ENCODE measurements at places on chromosomes 3 and 15.

- DNase-seq = no peak
Measured at GRCh38 chr15:57284535-57284934, 91.8 kb upstream of the CGNL1 start.

GRCh38 chr15:75947092-75947491 is 43.4 kb downstream of the FBXO22 start:
- DNase-seq = no peak

DNA sequence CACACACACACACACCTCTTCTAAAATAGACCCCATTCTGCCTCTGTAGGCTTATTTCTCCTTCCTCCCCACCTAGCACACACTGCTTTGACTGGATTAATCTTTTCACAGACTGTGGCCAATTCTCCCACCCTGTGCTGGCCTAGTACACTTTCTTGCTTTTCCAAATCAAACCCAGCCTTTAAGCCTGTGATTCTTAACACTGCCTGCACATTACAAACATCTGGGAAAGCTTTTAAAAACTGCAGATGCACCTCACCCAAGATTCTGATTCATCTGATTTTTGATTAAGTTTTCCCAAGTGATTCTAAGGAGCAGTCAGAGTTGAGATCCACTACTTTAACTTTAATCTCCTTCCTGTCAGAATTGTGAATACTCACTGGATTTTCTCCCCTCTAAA is 12.8 kb downstream of the CSNK1G1 start:
- no peak for DNase-seq

DNA sequence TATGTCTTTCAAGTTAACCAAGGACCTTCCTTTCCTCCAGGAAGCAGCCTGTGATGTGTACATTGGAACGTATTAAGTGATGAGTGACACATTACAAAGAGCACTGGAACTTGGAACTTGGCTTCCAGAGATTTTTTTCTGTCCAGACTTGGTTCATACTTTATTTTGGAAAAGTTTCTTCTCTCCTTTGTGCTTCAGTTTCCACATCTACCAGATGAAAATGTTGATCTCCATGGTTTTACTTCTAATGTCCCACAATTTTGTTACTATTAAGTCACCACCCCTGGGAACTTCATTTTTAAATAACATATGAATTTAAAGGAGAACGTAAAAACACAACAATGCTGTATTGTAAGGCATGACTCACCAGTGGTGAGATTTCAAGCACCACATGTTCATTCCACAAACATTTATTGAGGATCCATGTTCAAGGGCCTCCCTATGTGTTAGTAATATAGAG is 290.7 kb upstream of the LMCD1 start:
- DNase-seq = no peak

All from DMS153 (cell line).